ENCODE measurements at places on chromosomes 7 and 10. TPM values are rescaled to one million over a fixed set of nuclear protein-coding genes. Genes with fewer than 3 reads are reported as not detected.

DNA sequence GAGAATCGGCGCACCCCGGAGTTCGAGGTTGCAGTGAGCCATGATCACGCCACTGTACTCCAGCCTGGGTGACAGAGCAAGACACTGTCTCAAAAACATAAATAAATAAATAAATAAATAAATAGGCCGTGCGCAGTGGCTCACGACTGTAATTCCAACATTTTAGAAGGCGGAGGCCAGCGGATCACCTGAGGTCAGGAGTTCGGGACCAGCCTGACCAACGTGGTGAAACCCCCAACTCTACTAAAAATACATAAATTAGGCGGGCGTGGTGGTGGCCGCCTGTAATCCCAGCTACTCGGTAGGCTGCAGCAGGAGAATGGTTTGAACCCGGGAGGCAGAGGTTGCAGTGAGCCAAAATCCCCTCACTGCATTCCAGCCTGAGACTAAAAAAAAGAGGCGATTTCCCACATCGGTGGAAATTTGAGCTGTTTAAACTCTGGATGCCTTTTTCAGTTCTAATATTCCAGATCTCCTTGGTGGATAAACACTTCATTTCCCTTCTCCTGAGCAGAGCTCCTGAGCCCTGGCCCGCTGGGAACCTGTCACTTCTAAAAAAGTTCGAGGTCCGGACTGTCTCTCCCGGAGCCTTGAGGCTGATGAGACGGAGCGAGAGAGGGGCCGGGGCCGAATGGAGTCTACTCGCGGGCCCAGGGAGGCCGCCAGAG is 2.0 kb upstream of the NFKB2 start:
- H3K27me3 ChIP-seq: no peaks in the 10 kb centered on the region
- peaks cover 26% of the 10 kb centered on the region for H3K4me1 ChIP-seq
- H3K27ac ChIP-seq: peak overlapping the region; percentile 99
- no peak for DNase-seq
- H3K36me3 ChIP-seq: no peaks in the 10 kb centered on the region

DNA sequence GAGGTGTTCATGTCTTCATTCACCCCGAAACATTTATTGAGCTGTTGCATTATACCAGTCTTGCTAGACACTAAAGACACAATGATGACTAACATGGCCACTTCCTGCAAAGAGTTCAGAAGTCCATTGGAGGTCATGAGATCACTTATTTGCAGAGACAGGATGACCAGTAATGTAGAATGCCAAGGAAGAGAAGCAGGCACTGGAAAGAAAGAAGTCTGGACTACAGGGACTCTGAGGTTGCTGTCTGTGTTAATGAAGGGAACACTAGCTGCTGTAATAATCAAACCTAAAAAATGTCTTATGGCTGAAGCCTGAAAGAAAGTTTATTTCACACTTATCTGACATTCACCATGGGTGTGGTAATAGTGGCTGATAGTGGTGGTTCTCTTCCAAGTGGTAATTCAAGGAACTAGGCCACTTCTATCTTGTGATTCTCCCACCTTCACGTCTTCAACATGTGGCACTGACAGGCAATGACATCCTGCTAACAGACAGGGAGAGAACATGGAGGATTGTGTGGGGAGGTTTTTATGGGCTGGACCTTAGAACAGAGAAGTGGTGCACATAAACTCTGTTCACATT is 89.2 kb upstream of the MKLN1 start:
- H3K27ac ChIP-seq: no peak overlapping the region
- H3K4me3 ChIP-seq: no peak overlapping the region
- peaks cover 10% of the 10 kb centered on the region for H3K4me1 ChIP-seq

GRCh38 chr10:74103560-74104258 is 46.9 kb downstream of the AP3M1 start:
- H3K36me3 ChIP-seq: peaks cover 29% of the 10 kb centered on the region
- no peak overlapping the region for H3K4me3 ChIP-seq
- no peak overlapping the region for H3K27ac ChIP-seq
- peaks cover 33% of the 10 kb centered on the region for H3K4me1 ChIP-seq
- DNase-seq: no peak

DNA sequence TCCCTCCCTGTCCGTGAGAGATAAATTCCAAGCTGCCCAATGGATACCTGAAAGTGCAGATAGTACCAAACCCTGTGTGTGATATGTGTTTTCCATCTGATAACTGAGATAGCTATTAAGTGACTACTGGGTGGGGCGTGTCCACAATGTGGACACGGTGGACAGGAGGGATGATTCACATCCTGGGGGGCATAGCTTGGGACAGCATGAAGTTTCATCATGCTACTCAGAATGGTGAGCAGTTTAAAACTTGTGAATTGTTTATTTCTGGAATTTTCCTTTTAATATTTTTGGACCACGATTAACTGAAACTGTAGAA is 158.6 kb downstream of the CREB5 start:
- H3K4me1 ChIP-seq: peaks cover 10% of the 10 kb centered on the region
- H3K27me3 ChIP-seq: no peaks in the 10 kb centered on the region
- H3K36me3 ChIP-seq: no peaks in the 10 kb centered on the region
- DNase-seq: no peak
- H3K27ac ChIP-seq: no peak overlapping the region
- no peak overlapping the region for H3K4me3 ChIP-seq

- H3K4me3 ChIP-seq: no peak overlapping the region
- H3K27ac ChIP-seq: no peak overlapping the region
- no peaks in the 10 kb centered on the region for H3K4me1 ChIP-seq
Measured at GRCh38 chr7:125661006-125661405, 731.4 kb upstream of the POT1 start.

Gene NYAP1
- 0.57 TPM for total RNA-seq

DNA sequence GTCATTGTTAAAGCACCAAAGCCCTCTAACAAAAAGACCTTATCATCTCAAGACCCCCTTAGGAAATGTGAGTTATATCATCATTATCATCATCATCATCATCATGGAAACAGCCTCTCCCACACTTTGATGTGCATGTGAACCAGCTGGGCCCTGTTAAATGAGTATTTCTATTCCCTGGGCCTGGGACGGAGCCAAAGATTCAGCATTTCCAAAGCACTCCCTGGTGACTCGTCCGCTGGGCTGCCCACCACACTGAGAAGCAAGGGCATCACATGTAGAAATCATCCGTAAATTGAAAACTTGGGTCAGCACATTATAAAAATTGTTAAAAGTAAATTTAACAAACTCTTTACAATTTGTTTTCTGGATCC is 88.6 kb downstream of the PTPRN2 start:
- no peak overlapping the region for H3K27ac ChIP-seq
- DNase-seq: no peak
- no peaks in the 10 kb centered on the region for H3K4me1 ChIP-seq
- peaks cover 33% of the 10 kb centered on the region for H3K27me3 ChIP-seq
- H3K4me3 ChIP-seq: no peak overlapping the region

- H3K27ac ChIP-seq: no peak overlapping the region
- no peak for DNase-seq
- no peaks in the 10 kb centered on the region for H3K4me1 ChIP-seq
- H3K36me3 ChIP-seq: no peaks in the 10 kb centered on the region
- H3K4me3 ChIP-seq: no peak overlapping the region
- H3K27me3 ChIP-seq: no peaks in the 10 kb centered on the region
Measured at GRCh38 chr7:138970446-138970845, 10.7 kb downstream of the KIAA1549 start.

- H3K36me3 ChIP-seq: no peaks in the 10 kb centered on the region
- H3K4me1 ChIP-seq: no peaks in the 10 kb centered on the region
- H3K27me3 ChIP-seq: no peaks in the 10 kb centered on the region
- no peak overlapping the region for H3K27ac ChIP-seq
- no peak overlapping the region for H3K4me3 ChIP-seq
Measured at GRCh38 chr7:17392846-17393245, 94.4 kb downstream of the AHR start.

DNA sequence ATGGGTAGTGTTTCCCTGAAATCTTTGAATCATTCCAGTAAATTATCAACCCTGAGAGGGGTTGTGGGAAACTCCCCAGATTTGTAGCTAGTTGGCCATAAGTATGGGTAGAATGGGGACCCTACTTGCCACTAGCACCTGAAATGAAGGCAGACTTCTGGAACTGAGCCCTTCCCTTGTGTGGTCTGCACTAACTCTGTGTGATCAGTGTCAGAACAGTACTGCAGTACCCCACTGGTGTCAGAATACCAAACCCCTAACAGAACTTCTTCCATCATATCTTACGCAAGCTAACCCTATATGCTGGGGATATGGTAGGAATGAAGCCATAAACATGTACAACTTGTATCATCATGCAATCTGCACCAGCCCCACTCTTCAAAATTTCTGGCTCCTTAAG is 50.8 kb downstream of the ABI1 start:
- H3K27me3 ChIP-seq: no peaks in the 10 kb centered on the region
- no peak for DNase-seq
- peaks cover 7% of the 10 kb centered on the region for H3K4me1 ChIP-seq
- no peak overlapping the region for H3K27ac ChIP-seq
- no peaks in the 10 kb centered on the region for H3K36me3 ChIP-seq
- no peak overlapping the region for H3K4me3 ChIP-seq

GRCh38 chr10:123997486-123998196 is 95.8 kb downstream of the CHST15 start:
- H3K27ac ChIP-seq: no peak overlapping the region
- peaks cover 35% of the 10 kb centered on the region for H3K4me1 ChIP-seq
- H3K27me3 ChIP-seq: no peaks in the 10 kb centered on the region
- DNase-seq: peak; percentile 26
- H3K36me3 ChIP-seq: no peaks in the 10 kb centered on the region

DNA sequence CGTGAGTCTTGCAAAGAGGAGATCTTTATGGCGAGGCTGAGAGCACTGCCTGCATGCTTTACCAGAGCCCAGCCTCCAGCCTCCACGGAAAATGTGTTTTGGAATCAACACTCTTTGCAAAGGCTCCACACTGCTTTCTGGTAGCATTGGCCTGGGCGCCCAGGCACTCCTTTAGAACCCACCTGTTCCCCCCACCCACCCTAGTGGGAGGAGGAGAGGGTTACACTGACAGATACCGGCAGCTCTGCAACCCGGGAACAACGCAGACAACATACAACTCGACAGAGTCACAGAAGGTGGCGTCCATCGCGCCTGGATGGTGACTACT is 5.5 kb upstream of the MNX1 start:
- no peaks in the 10 kb centered on the region for H3K36me3 ChIP-seq
- no peak overlapping the region for H3K27ac ChIP-seq
- DNase-seq: no peak

- H3K36me3 ChIP-seq: peaks cover 28% of the 10 kb centered on the region
- no peak for DNase-seq
- no peak overlapping the region for H3K27ac ChIP-seq
- H3K4me1 ChIP-seq: peaks cover 12% of the 10 kb centered on the region
Measured at GRCh38 chr7:151237244-151238189, 5.2 kb downstream of the CHPF2 start.

DNA sequence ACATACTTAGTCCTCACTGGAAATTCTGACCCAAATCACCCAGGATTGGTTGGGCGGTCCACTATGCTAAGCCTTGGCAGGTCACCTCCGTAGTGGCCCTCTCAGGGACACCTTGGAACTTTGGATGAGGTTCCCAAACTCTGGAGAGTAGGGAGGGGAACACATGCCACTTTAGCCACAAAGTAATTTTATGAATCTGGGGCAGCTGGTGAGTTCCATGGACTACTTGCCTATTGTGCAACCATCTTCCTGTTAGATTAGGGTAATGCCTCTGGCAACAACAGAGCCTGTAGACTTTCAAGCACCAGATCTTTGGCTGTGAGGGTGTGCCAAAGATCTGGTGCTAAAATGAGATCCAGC is 77.7 kb downstream of the ITGB8 start:
- no peak overlapping the region for H3K4me3 ChIP-seq
- DNase-seq: no peak
- peaks cover 33% of the 10 kb centered on the region for H3K4me1 ChIP-seq
- H3K27ac ChIP-seq: peak overlapping the region; percentile 53
- no peaks in the 10 kb centered on the region for H3K27me3 ChIP-seq

Gene ZNF117
- total RNA-seq: 17.3 TPM

Gene OIT3
- not detected for total RNA-seq

- H3K4me3 ChIP-seq: no peak overlapping the region
- H3K27me3 ChIP-seq: no peaks in the 10 kb centered on the region
- no peaks in the 10 kb centered on the region for H3K4me1 ChIP-seq
- H3K27ac ChIP-seq: no peak overlapping the region
- no peaks in the 10 kb centered on the region for H3K36me3 ChIP-seq
Measured at GRCh38 chr10:66218981-66219587, 706.8 kb upstream of the LRRTM3 start.

- H3K27ac ChIP-seq: no peak overlapping the region
- no peaks in the 10 kb centered on the region for H3K36me3 ChIP-seq
- no peak for DNase-seq
- no peak overlapping the region for H3K4me3 ChIP-seq
- peaks cover 45% of the 10 kb centered on the region for H3K27me3 ChIP-seq
Measured at GRCh38 chr10:132305654-132306342, 2.0 kb downstream of the STK32C start.

GRCh38 chr7:47253650-47254080 is 328.2 kb downstream of the TNS3 start:
- H3K36me3 ChIP-seq: no peaks in the 10 kb centered on the region
- peak overlapping the region; percentile 85 for H3K27ac ChIP-seq
- no peaks in the 10 kb centered on the region for H3K27me3 ChIP-seq
- H3K4me3 ChIP-seq: peak overlapping the region; percentile 78
- no peaks in the 10 kb centered on the region for H3K4me1 ChIP-seq
- no peak for DNase-seq

DNA sequence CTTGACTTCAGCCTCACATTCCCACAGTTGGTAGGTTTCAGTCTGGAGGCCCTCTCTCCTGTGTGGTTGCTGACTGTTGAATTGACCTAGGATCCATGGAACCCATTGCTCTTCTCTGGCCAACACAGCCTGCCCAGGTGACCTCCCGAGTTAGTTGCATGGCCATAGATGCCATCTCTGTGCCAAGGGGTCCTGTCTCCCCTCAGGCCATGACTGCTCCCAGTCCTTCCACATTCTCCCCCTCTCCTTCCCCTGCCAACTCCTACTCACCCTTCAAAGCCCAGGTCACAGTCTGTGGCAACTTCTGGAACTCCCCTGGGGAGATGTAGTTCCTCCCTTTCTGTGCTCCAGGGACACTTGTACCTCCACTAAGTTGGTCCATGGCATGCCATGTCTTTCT is 67.3 kb upstream of the GRB10 start:
- H3K4me3 ChIP-seq: no peak overlapping the region
- no peaks in the 10 kb centered on the region for H3K4me1 ChIP-seq
- no peaks in the 10 kb centered on the region for H3K27me3 ChIP-seq
- H3K36me3 ChIP-seq: no peaks in the 10 kb centered on the region
- H3K27ac ChIP-seq: no peak overlapping the region
- DNase-seq: no peak

Gene FAM3C
- 21.8 TPM for total RNA-seq

Gene PCDH15
- total RNA-seq: not detected

Gene ZP3
- 4.8 TPM for total RNA-seq
